ENCODE measurements at places on chromosomes 12 and 14.

GRCh38 chr14:93997916-93998870, 1.1 kb downstream of the CCDC197 start:
- DNase-seq: no peak

GRCh38 chr12:5965950-5966383, 20.9 kb upstream of the ANO2 start:
- peak; percentile 24 for DNase-seq

DNA sequence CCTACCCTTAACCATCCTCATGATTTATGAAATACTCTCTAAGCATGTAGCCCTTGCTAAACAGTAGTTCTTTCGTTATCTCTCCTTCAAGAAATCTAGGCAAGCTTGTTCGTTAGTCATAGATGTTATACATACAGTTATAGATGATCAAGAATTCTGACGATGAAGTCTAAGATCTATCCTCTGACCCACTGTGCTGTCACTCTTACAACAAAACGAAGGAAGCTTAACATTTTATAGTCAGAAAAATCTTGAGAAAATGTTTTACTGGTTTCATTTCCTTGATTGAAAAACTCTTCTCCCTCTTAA, 68.9 kb downstream of the SPPL3 start:
- no peak for DNase-seq

GRCh38 chr14:25832585-25832984, 765.2 kb downstream of the NOVA1 start:
- DNase-seq: no peak

- DNase-seq: no peak
Observed at GRCh38 chr14:21711360-21711961, 37.8 kb upstream of the OR4E1 start.

DNA sequence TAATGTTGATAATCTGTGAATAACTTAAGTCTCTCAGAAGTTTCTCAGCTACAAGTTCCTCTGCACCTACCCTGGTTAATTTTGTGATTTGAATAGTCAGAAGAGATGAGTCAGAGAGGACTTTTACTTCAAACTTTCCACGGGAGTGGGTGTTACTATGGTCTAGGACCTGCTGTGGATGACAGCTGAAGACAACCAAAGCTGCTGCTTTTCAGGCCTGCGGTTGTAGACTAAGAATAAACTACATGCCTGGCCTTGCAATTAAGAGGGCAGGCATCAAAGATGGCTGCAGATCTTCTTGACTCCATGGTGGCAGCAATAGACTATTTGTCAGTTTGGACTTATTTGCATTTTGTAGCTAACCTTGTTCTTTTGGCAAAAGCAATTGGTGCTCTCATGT, 227.1 kb upstream of the KRR1 start:
- DNase-seq: no peak

- DNase-seq: no peak
Observed at GRCh38 chr12:84929501-84929900, 16.9 kb upstream of the SLC6A15 start.

DNA sequence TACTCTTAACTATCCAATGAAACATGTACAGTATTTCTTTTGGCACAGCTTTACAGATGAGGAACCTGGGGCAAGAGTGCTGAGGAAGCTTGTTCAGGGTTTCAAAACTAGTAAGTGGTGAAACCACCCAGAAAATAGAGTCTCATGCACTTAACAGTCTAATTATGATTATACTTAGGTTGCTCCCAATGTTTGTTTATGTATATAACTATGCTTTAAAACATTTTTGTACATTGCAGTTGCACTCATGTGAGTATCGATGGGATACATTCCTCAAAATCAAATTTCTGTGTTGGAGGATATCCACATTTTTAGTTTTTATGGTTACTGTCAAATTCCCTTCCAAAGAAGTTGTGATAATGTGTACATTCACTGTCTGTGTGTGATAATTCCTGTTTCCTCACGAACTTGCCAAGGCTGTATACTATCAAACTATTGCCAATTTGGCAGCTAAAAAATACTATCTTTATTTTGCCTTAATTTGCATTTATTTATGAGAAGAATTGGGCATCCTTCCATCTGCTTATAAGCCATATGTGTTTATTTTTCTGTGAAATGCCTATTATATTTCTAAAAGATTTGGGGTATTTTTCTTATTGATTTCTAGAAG, 143.9 kb upstream of the SSTR1 start:
- no peak for DNase-seq

GRCh38 chr12:90229407-90230170, 521.0 kb upstream of the ATP2B1 start:
- DNase-seq: no peak

DNA sequence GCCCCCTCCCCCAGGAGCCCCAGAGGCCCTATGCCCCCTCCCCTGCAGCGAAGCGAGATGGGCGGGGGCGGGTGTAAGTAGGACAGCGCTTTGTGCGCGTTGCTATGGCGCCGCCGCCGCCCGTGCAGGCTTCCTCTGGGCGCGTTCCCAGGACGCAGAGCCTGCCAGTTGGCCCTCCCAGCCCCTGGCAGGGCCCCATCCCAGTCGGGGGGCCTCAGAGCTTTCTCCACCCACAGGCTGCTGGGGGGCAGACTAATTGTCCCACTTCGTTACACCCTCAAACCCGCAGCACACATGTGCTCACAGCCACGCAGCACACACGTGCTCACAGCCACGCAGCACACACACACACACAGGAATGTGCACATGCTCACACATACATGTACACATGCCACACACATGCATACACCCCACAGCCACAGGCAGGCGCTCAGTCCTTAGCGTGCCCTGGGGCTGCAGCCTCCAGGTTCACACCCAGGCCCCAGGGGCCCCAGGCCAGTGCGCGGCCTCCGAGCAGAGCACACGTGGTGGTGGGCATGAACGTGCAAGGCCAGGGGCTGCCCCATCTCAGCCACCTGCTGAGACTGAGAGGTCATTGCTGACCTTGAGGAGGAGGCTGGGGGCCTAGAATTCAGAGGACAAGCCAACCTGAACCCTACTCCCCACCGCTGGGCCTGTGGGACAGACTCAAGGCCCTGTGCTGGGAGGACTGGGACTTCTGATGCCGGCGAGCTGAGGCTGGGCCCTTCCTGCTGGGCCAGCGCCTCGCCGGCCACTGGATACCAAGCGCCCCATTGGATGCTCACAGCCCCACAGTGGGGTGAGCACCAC, 15.6 kb downstream of the TRMT61A start:
- no peak for DNase-seq

DNA sequence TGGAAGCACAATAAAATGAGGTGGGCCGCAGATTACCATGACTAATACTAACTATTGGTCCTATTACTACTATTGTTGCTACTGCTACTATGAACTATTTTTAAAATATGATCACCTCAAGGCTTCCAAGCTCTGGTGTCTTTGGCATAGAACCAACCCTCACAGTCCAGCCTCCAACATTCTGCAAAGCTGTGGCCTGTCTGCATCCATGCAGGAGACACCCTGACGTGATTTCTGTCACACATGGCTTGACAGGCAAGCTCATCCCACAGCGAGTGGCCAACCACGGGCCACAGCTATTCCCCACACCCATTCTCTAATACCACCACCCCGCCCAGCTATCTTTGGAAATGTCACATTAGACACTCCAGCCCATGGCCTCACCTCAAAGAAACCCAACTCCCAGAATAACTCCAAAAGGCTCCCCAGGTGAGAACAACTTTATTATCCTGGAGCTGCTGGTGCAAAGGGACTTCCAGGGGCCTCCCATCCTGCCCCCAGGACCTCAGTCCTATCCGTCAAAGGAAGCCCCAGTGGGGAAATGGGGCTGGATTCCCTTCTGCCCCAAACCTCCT, 14.4 kb downstream of the ISCU start:
- DNase-seq: no peak

GRCh38 chr14:104470588-104470987, 109.0 kb upstream of the C14orf180 start:
- no peak for DNase-seq

DNA sequence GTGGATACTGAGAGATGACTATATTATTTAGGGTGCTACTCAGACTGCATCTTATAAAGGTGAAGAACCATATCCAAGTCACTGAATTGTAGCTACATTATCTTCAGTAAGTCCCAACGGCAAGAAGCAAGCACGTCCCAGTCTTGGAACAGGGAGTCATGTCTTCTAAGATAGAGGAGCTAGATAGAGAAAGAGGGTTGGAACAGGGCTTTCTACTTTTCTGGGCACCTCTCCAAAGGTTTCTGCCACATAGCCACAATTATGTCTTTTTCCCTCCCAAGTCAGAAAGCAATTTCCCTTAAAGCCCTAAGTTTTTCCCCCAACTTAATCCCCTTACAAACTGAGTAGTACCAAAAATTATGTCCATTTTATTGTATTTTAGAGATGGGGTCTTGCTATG, 22.4 kb downstream of the MAPK1IP1L start:
- DNase-seq: no peak

- DNase-seq: no peak
Observed at GRCh38 chr12:46677749-46678148, 148.0 kb downstream of the SLC38A4 start.

- no peak for DNase-seq
Observed at GRCh38 chr12:127507341-127507740, 759.6 kb upstream of the TMEM132C start.

- peak; percentile 94 for DNase-seq
Observed at GRCh38 chr12:124927201-124928094, 13.0 kb upstream of the UBC start.

GRCh38 chr12:124273630-124274029, 21.3 kb upstream of the RFLNA start:
- peak; percentile 37 for DNase-seq

DNA sequence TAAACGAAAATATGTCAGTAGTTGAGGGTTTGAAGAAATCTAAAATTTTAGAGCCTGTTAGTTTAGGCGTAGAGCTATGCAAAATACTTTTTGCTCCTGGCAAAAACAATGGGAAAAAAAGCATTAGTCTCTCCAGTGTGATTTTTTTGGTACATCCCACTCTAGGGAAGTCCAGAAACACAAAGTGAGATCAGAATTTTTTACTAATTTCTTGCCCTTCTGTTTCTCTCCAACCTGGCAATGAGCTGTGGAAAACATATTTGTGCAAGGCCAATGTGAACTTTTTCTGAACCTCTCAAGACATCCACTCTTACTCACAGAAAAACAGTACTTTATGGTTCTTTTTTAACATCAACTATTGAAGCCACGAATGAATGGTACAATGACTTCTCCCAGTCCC, 56.9 kb upstream of the DCN start:
- DNase-seq: no peak

GRCh38 chr14:69479696-69480095, 4.8 kb upstream of the PLEKHD1 start:
- DNase-seq: no peak

Measured in CD4-positive, alpha-beta T cell treated with Interleukin-4 for 1 hour (primary cell).